ENCODE measurements at places on chromosomes 4 and X.

DNA sequence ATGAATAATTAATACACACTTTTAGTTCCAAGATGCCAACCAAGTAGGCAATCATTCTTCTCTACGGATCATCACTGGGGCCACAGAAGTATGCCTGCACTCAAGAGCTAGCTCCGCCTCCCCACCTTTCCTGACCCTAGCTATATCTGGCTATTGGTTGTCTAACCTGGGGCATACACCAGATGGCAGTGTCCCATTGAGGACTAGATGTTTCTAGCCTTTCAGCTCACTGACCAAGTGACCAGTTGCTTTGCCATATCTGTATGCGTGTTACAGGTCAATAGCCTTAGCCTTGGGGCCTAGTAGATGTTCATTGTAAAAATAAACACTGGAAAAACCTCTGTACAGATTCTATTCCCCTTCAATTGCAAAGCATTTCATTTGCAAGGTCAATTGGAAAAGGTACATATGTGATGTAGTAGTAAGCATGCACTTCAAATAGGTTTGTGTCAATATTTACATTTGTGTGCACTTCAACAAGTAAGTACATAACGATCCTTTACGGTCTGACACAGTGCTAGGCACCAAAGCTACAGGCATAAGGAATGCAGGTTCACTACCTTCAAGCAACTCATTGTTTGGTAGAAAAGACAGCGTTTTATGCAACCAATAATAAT lies 521.7 kb downstream of the PPARGC1A start:
- peak; percentile 45 for DNase-seq

DNA sequence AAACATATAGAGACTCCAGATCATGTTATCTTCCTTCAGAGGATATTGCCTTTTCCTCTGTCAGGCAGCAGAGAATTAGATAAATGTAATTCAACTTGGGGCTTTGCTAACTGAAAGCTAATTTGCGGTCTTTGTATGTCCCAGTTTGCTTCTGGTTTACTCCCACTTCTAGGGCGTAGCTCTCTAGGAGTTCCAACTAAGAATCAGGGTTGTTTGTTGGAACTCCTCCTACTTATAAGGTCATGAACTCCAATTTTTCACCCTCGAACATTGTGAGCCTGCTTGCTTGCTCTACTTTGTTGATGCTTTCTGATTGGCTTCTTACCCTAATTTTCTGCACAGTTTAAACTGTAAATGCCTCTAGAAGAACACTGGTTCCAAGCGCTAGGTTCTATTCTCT lies 66.1 kb downstream of the FMR1NB start:
- no peak for DNase-seq

DNA sequence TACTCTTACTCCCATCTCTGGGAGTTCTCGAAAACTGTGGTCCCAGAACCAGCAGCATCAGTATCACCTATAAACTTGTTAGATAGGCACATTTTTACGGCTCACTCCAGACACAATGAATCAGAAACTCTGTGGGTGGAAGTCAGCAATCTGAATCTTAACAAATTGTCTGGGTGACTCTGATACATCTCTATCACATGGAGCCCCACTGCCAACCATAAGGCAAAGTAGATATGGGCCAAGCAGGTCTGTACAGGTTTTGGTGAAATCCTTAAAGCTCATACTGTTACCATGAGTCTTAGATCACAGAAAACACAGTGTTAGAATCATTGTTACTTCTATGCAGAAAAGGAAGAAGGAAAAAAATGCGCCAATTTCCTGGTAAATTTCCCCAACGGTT lies 122.5 kb upstream of the HCCS start:
- DNase-seq, result no peak

- DNase-seq, result no peak
Measured at GRCh38 chr4:168842186-168842585, 167.9 kb downstream of the CBR4 start.

- no peak for DNase-seq
Measured at GRCh38 chrX:69195192-69195591, 29.9 kb upstream of the PJA1 start.

DNA sequence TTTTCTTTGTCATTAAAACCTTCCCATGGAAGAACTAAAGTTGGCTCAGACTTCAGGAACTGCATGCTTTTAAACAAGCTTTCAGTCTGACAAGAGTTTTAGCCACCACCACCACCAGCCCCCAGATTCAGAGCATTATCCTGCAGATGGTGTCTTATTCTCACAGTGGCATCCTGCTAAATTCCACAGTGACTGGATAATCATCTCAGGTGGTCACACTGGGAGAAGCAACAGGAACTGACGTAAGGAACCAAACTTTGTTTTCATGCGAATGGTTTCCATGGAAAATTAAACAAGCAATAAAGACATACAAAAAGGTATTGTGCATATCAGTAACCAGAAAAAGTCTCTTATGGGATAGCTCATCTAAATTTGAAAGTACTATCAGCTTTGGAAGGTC lies 370.7 kb downstream of the FBXW7 start:
- DNase-seq, result no peak

- DNase-seq, result no peak
Measured at GRCh38 chr4:110617075-110617640, 5.7 kb downstream of the PITX2 start.

GRCh38 chrX:67587946-67588624 lies 44.3 kb downstream of the AR start:
- no peak for DNase-seq

- DNase-seq, result peak; percentile 58
Measured at GRCh38 chrX:20140420-20140819, 1.2 kb downstream of the EIF1AX start.

DNA sequence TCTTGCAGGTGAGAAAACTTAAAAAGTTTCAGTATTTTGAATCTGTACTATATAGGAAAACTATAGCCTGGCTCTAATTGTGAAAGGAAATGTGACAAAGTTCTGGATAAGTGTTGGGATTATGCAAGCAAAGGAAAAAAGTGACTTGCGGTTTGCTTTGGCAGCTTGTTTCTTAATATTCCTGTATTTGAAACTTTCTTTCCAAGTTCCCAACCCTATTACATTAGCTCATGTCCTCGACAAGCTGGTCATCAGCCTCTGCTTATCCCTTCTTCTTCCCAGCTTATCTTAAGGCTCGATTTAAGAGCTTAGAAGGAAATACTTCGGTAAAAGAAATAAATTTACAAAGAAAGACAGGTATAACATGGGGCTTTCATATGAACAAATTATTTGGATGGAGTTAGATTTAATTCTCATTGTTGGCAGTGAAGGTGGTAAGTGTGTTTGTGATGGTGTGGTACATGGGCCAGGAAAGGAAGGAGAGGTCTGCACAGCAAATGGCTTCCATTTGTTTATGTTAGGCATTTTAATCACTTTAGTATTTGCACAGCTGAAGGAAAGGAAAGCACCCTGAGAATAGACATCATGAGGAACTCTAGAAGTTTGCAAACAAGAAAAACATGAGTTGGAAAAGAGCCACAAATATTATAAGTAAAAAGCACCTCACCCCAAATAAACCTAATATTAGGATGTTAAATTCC lies 5.1 kb upstream of the MYOZ2 start:
- no peak for DNase-seq

DNA sequence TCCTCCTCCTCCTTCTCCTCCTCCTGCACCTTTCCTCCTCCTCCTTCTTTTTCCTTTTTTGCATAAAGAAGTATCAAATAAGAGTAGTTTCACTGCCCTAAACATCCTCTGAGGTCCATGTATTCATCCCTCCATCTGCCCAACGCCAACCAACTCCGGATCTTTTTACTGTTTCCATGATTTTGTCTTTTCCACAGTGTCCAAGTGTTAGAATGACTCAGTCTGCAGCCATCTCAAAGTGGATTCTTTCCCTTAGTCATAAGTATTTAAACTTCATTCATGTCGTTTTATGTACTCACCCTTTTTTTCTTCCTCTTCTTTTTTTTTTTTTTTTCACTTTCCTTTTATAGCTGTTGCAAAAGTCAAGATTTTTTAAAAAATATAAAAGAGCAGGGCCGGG lies 12.9 kb downstream of the CSF2RA start:
- no peak for DNase-seq

GRCh38 chr4:64713256-64713840 lies 304.1 kb upstream of the TECRL start:
- DNase-seq, result peak; percentile 38

DNA sequence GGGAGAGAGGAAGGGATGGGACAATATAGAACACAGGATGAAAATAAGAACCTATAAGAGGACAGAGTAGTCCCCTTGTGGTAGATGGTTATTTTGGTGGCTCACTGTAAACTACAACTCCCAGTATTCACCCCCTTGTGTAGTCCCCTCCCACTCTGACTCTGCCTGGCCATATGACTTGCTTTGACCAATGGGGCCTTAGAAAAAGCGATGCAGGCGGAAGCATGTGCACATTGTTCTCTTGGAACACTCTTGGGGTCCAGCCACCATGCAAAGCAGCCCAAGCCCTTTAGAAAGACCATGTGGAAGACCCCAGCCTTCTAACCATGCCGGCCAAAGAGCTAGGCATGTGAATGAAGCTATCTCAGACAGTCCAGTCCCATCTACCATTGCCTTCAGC lies 415.0 kb downstream of the BCOR start:
- peak; percentile 15 for DNase-seq

GRCh38 chrX:28010875-28011274 lies 29.6 kb upstream of the DCAF8L1 start:
- DNase-seq, result no peak

DNA sequence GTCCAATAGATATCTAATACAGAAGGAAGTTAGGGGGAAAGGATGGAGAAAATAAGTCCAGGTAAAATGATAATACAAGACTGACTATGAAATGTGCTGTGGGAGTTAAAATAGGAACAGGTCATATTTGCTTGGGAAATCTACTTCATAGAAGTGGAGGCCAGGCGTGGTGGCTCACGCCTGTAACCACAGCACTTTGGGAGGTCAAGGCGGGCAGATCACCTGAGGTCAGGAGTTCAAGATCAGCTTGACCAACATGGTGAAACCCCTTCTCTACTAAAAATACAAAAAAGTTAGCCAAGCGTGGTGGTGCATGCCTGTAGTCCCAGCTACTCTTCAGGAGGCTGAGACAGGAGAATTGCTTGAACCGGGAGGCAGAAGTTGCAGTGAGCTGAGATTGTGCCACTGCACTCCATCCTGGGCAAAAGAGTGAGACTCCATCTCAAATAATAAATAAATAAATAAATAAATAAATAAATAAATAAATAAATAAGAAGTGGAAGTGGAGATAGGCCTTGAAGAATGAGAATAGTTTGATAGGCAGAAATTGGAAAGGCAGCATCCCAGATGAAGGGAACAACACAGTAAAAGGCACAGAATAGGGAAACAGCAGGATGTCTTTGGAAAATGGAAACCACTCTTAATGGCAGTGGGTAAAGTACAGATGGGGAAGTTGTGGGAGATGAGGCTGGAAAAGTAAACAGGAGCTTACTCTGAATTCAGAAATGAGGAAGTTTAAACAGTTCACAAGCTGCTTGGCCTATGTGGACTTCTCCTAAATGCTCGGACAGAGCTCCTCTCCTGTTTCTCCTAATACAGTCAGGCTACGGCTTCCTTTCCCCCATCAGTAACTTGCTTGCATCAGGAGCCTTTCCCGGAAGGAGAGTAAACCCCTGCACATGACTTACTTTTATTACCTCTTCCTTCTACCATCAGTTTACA lies 15.1 kb upstream of the GK start:
- peak; percentile 74 for DNase-seq

DNA sequence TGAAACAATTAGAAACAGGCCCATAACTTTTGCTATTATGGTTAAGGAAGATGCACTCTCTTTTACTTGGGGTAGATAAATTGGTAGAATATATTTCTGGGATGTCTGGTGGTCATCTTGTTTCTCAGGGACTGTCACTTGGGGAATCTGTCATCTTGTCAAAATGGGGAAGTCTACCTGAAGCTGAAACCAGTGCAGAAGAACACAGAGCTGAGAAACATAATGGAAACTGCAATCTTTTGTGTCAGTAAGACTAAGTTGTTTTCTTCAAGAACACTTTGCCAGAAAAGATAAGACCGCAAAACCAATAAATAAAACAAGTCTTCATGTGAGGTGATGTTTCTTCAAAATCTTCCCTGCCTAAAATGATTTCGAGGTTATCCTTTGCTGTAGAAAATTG lies 92.0 kb downstream of the NAA11 start:
- no peak for DNase-seq

DNA sequence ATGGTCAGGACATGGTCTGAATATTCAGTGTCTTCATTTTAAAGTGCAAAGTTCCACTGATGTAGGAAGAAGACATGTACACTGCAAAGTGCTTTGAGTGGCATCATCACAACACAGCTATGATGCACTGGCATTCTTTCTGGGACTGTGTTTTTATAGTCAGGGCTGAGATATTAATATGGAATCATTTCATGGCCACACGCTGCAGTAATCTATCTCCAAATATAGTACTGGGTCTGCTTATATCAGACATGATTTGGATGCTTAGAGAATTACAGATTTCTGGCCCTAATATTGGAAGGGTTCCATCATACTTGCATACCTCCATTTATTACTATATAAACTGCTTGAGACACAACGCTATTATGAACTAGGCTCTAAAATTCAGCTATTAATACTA lies 1170.9 kb downstream of the NLGN4X start:
- no peak for DNase-seq

DNA sequence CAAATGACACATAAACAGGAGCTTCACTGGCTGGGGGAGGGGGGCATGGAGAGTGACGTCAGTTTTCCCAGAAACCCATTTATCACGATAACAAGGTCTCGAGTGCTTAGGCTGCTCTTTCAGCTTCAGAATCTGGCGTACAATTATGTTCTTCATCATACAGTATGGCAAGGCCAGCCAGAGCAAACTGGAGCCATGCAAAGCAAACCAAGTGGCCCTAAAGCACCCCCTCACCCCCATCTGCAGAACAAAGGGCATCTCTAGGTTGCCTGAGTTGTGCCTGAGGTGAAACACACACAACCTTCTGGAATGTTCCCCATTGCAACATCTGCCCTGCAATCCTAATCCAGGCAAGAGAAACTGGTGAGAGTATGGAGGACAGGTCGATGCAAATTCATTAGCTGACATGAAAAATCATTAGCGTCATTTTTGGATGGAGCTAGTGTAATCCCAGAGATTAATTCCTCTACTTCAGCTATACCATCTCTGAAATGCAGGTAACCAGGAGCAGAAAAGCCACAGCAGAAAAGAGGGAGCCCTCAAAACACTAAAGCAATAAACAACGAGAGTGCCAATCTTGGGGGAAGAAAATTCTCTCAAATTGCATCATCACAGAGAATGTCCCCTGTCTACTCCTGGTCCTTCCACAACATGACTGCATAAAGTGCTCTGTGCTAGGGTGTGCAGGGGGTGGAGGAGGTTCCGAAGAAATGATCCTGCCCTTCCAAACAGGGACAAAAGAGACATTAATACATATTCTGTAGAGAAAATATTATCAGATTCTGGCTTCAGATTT lies 1.8 kb downstream of the SEPTIN6 start:
- DNase-seq, result peak; percentile 33

GRCh38 chr4:153346031-153346430 lies 1.5 kb downstream of the MND1 start:
- no peak for DNase-seq

- peak; percentile 18 for DNase-seq
Measured at GRCh38 chr4:27000820-27001219, 140.2 kb downstream of the STIM2 start.

- DNase-seq, result no peak
Measured at GRCh38 chrX:48753708-48754228, 7.8 kb upstream of the GLOD5 start.

All from NB4 (cell line).